MCF 10A (cell line): ENCODE measurements at places on chromosomes 12 and 14.
A peak's percentile ranks its signal among the peaks of the same experiment; 100 is the strongest.

DNA sequence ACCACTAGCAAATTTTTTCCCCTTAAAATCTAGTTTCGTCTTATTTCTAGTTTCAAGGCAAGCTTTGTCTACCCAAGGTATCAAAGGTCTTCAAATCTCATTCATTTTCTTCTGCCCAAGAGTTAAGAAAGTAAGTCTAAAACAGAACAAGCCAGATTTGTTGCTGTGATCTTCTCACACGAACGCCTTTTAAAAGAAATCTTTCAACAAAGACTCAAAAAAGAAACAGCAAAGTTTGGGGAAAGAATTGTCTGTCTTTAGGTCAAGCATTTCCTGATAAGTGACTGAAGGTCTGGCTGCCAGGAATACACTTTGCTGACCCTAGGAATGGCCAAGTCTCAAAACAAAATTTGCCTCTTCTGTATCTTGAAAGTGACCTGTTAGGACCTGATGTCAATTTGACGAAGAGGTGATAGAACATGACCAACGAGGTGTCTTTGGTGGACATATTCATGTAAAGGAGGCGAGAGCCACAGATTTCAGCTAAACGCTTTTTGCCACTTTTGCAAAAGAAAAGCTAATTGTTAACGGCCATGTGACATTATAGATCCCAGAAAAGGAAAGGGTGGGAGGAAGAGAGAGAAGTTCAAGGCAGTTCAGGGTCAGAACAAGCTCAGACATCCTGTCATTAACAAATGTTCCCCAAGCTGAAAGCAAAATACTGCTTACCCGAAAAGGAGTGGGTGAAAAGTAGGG, 1.7 kb downstream of the CDK17 start:
- peak; percentile 22 for DNase-seq

GRCh38 chr12:100858656-100859055, 64.1 kb downstream of the ANO4 start:
- DNase-seq, result peak; percentile 5

- DNase-seq, result no peak
Measured at GRCh38 chr12:131857908-131858850, 30.0 kb downstream of the MMP17 start.

DNA sequence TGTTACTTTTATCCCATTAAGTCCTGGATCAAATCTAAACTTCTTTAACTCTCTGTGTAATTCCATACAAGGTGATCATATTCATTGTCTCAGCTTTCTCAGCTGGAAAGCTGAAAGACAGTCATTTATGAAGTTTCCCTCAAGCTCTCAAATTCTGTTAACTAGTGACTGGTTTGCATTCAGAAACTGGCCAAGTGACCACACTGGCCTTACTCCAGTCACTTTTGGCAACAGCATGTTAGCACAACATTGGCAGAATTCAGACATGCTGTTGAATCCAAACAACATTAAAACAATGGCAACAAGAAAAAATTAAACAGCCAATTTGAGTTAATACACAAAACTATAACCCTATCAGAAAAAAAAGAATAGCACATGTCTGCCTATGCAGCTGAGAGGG, 343.3 kb downstream of the MDGA2 start:
- no peak for DNase-seq

GRCh38 chr14:90831821-90832220, 15.6 kb upstream of the TTC7B start:
- no peak for DNase-seq

DNA sequence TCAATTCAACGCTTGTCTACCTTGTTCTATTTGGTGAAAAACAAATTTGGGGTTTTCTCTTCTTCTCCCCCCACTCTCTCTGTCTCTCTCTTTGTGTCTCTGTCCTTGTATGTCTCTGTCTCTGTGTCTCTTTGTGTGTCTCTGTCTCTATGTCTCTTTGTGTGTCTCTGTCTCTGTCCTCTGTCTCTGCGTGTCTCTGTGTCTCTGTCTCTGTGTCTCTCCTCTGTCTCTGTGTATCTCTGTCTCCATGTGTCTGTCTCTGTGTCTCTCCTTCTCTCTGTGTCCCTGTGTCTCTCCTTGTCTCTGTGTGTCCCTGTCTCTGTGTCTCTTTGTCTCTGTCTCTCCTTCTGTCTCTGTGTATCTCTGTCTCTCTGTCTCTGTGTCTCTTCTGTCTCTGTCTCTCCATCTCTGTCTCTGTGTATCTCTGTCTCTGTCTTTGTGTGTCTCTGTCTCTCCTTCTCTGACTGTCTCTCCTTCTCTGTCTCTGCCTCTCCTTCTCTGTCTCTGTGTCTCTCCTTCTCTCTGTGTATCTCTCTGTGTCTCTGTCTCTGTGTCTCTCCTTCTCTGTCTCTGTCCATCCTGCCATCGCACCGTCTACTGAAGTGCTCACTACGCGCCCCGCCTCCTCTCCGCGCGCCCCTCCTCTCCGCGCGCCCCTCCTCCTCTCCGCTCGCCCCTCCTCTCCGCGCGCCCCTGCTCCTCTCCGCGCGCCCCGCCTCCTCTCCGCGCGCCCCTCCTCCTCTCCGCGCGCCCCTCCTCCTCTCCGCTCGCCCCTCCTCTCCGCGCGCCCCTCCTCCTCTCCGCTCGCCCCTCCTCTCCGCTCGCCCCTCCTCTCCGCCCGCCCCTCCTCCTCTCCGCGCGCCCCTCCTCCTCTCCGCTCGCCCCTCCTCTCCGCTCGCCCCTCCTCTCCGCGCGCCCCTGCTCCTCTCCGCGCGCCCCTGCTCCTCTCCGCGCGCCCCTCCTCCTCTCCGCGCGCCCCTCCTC, 12.8 kb downstream of the LRCOL1 start:
- DNase-seq, result no peak

DNA sequence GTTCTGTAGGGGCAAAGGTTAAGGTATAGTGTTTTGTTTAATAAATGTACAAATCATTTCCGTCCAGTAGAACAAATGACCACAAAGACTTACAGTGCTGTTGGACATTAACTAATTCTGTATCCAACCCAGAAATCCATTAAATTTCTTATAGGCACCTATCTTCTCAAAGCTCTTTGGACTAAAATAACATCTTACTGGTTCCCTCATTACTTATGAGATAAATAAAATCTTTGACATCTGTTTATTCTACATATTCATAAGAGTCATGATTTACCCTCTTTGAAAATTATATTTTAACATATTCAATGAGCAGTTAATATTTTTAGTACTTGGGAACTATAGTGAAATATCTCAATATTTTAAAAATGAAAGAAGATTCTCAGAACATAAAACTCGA, 102.7 kb upstream of the G2E3 start:
- no peak for DNase-seq

GRCh38 chr14:65631040-65631439, 218.5 kb downstream of the FUT8 start:
- DNase-seq, result no peak

DNA sequence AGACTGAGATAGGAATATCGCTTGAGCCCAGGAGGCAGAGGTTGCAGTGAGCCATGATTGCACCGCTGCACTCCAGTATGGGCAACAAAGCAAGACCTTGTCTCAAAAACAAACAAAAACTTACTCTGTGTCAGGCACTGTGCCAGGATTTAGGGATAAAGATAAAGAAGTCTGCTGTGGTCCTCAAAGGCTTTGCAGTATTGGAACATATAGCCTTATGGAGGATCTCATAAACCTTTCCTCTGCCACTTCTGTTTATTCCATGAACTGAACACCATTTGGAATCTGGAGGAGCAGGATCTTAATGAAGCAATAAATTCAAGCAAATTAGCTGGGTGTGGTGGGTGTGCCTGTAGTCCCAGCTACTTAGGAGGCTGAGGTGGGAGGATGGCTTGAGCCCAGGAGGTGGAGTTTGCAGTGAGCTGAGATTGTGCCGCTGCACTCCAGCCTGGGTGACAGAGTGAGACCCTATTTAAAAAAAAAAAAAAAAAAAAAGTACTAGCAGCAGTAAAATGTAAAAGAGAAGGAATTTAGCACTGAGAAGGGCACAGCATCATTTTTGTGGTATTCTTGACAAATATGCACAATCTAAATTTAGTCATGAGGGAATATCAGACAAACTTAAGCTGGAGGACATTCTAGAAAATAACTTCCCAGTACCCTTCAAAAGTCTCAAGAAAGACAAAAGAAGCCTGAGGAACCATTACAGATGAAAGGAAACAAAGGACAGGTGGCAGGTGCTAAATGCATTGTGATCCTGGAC, 27.1 kb downstream of the BMAL2 start:
- DNase-seq, result no peak

GRCh38 chr14:24852312-24853060, 197.5 kb downstream of the STXBP6 start:
- no peak for DNase-seq
